Immature natural killer cell (primary cell): ENCODE measurements at places on chromosomes 6 and 20. TPM values are rescaled to one million over a fixed set of nuclear protein-coding genes. Genes with fewer than 3 reads are reported as not detected.

DNA sequence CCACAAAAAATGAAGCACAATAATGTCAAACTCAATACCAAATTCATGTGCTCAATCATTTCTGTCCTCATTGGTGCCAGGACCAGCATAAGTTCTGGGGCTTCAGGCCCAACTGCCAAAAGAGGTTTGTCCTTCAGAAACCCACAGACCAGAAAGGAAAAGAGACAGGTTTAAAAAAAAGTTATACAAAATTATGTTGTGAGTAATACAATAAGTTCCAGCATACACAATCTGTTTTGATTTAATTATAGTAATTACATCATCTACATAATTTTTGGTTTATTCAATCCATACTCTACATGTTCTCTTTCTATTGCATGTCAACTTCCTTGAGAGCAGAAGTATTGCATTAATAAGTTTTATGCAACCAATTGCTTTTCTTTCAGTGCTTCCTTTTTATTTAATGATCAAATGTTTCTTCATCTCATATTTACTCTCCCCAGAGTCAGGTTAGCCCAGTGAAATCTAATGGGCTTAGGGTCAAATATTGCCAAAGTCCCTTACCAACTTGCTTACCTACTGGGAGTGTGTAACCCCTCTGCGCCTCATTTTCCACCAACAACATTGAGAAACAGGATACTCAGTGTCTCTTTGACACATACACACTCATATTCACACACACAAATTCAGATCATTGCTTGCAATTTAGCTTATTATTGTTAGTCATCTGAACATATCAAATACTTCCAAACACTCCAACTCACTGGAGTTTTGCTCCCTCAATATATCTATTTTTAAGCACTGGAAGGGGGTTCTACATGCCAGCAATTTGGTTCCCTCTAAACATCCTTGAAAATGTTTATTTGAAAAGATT is 424.4 kb upstream of the MARCKS start:
- no peaks in the 10 kb centered on the region for H3K4me1 ChIP-seq
- H3K27me3 ChIP-seq: no peaks in the 10 kb centered on the region
- no peak for DNase-seq
- H3K27ac ChIP-seq: no peak overlapping the region

Gene COL9A3
- 0.87 TPM for polyA plus RNA-seq

Gene CLDN20
- polyA plus RNA-seq: not detected

- H3K36me3 ChIP-seq: no peaks in the 10 kb centered on the region
- no peak for DNase-seq
- no peak overlapping the region for H3K4me3 ChIP-seq
- H3K27ac ChIP-seq: no peak overlapping the region
- no peaks in the 10 kb centered on the region for H3K27me3 ChIP-seq
Measured at GRCh38 chr6:38322138-38322537, 317.6 kb downstream of the BTBD9 start.

DNA sequence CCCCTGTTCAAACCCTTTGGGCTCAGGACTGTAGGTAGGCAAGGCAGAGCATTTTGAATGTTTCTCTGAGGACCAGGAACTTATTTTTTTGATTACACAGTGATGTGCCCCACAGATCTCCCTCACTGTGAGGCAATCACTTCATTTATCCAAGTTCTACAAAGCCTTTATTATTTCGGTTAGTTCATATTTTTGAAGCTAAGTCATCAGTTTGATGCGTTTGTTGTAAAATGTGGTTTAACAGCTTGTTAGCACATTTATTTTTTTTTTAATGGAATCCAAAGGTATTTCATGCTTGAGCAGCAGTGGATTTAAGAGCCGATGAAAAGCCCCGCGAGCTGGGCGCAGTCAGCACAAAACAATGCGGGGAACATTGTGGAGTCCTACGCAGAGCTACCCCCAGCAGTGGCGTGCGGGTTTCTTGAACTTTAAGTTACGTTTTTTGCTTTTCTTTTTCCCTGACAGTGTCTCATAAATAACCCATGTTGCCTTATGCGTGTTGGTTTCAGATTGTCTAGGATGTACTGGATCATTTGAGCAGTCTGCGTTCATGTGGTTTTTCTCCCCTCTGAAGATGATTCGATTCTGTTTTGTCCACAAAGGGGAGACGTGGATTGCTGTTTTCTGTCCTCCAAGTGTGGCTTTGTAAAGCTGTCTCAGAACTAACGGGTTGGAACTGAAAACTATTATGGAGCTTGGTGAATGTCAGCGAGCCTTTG is 233.6 kb upstream of the BMP2 start:
- no peaks in the 10 kb centered on the region for H3K27me3 ChIP-seq
- H3K36me3 ChIP-seq: no peaks in the 10 kb centered on the region

Gene PLA2G7
- polyA plus RNA-seq: not detected

DNA sequence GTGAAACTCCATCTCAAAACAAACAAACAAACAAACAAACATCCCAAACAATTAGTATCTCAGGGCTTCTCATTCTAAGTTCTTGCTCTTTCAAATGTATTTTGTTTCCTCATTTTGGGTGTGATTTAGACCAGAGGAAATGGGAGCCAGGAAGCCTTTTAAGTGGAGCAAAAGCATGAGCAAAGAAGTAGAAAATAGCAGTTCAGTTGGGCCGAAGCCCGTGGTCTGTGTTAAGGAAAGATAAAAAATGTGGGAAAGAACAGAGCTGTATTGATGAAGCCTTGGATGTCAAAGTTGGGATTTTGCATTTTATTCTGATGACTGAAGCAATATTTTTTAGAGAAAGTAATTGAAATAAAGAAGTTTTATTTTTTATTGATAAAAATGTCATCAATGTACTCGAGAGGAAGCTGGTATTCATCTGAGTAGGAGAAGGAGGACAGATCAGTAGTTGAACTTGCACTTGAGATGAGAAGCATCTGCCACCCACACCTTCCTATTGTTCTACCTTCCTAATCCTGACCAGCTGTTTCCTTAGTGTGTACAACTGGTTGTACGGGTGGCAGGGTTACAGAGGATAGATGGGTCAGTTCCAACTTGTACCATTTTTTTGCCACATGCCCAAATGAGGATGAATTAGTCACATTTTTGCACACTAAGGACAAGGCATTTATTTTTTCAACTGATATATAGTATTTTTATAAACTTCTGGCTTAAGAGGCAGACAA is 56.1 kb downstream of the KIAA0408 start:
- no peak overlapping the region for H3K4me3 ChIP-seq
- H3K36me3 ChIP-seq: no peaks in the 10 kb centered on the region
- DNase-seq: no peak
- H3K27me3 ChIP-seq: peaks cover 3% of the 10 kb centered on the region
- no peaks in the 10 kb centered on the region for H3K4me1 ChIP-seq
